HCEC 1CT (cell line): ENCODE measurements at places on chromosomes 6 and 20.

- peak; percentile 76 for DNase-seq
Observed at GRCh38 chr20:63626424-63627128, at the start of gene GMEB2. Gene GMEB2, minus strand, starts transcription at chr20:63627101. Its CDS starts 7,704 bp downstream, at chr20:63619397.

GRCh38 chr20:62148908-62149314 lies 5.3 kb downstream of the SS18L1 start:
- DNase-seq: no peak

GRCh38 chr20:40634891-40635290 lies 54.1 kb downstream of the MAFB start:
- no peak for DNase-seq

DNA sequence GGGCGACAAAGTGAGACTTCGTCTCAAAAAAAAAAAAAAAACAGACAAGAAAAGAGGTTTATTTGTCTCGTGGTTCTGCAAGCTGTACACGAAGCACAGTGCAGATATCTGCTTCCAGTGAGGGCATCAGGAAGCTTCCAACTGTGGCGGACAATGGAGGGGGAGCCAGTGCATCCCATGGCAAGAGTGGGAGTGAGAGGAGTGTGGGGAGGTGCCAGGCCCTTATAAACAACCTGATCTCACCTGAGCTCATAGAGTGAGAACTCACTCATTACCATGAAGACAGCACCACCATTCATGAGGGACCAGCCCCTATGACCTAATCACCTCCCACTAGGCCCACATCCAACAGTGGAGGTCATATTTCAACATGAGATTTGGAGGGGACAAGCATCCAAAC lies 19.5 kb downstream of the RBM24 start:
- DNase-seq: no peak

GRCh38 chr6:53095716-53096115 lies 30.5 kb downstream of the FBXO9 start:
- DNase-seq: peak; percentile 18

DNA sequence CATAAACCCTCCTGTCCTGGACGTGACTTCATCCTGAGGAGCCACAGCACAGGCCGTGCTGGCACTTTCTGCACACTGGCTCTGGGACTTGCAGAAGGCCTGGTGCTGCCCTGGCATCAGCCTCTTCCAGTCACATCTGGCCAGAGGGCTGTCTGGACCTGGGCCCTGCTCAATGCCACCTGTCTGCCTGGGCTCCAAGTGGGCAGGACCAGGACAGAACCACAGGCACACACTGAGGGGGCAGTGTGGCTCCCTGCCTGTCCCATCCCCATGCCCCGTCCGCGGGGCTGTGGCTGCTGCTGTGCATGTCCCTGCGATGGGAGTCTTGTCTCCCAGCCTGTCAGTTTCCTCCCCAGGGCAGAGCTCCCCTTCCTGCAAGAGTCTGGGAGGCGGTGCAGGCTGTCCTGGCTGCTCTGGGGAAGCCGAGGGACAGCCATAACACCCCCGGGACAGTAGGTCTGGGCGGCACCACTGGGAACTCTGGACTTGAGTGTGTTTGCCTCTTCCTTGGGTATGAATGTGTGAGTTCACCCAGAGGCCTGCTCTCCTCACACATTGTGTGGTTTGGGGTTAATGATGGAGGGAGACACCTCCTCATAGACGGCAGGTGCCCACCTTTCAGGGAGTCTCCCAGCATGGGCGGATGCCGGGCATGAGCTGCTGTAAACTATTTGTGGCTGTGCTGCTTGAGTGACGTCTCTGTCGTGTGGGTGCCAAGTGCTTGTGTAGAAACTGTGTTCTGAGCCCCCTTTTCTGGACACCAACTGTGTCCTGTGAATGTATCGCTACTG lies 22.0 kb upstream of the PYGB start:
- no peak for DNase-seq

DNA sequence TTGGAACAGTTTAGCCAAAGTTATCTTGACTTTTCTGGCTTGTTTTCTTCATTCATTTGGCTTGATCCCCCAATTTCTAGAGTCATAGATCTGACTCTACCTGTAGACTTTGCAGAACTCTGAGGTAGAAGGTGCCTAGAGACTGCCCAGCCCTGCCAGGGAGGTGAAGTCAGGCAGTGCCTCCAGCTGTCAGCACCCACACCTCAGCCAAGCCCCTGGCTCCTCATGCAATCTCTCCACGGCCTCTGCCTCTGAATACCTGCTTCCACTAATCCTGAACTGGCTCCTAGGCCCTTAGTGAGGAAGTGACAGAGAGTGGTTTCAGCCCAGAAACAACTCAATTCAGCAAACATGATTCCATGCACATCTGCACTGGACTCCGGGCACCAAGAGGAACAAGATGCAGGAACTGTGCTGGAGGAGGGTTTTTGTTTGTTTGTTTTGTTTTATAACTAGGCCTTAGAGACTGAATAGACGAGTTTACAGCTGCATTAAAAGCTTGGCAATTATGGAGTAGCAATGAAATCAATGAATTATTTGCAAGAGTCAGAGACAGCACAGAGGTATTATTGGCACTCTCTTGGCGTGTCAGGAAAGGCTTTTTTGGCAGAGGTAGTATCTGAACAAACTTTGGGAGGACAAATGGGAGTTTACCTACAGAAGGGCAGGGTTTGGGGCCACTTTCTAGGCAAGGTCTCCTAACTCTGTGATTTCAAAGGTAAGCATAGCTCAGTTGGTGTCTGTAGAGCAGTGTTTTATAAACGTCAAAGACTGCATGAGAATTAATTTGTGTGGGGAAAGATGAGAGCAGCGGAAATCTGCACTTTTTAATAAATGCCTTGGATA lies 25.2 kb downstream of the TGM3 start:
- DNase-seq: no peak

DNA sequence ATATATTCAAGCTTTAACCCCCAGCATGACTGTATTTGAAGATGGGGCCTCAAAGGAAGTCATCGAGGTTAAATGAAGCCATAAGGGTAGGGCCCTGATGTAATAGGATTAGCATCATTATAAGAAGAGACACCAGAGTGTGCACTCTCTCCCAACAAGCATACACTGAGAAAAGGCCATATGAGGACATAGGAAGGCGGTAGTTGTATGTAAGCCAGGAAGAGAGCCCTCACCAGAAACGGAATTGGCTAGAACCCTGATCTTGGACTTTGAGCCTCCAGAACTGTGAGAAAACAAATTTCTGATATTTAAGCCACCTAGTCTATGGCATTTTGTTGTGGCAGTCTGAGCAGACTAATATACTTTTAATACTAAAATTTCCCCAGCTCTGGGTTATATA lies 150.1 kb upstream of the STXBP5 start:
- no peak for DNase-seq

- no peak for DNase-seq
Observed at GRCh38 chr6:157711060-157711459, 112.0 kb upstream of the SNX9 start.

- DNase-seq: peak; percentile 31
Observed at GRCh38 chr6:127855542-127856159, 45.2 kb downstream of the THEMIS start.

DNA sequence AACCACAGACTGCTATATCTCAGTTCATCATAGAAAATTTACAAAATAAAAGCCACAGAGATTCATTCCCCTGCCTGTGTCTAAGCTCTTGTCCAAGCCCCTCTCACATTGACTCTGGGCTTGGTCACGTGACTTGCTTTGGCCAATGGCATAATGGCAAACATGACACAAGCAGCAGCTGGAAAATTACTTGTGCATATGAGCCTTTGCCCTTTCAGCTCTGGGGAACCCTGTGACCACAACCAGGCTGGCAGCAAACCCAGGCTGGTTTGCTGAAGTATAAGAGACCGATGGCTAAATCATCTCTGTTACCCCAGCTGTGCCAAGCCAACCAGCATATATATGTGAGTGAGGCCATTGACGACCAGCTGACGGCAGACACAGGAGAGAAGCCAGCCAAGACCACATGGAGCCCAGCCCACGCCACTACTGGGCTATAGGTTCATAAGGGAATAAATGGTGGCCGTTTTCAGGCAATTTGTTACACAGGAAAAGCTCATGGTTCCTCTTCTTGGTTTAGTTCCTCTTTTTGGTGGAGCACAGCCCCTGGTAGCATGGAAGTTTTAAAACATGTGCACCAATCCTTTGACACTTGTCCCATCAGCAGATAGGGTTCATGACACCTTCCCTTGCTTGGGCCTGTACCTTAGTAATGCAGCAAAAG lies 31.8 kb upstream of the RSPO4 start:
- DNase-seq: no peak

- DNase-seq: peak; percentile 68
Observed at GRCh38 chr6:15148356-15148946, 97.4 kb upstream of the JARID2 start.

DNA sequence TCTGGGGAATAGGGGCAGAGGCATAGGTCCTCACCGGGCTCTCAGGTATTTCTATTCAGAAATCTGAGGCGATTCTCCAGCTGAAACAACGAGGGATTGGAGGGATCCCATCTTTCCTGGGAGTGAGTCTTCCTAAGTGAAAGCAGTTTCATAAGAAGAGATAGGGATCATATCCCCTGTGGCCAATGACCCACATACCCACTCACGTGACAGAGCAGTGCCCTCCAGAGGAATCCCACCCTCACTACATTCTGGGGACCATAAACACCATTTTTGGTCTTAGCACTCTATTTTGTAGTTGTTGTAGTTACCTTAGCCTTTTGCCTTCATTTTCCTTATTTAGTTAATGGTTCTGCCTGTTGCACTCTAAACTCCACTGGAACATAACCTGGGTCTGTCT lies 121.1 kb downstream of the GPR63 start:
- no peak for DNase-seq

DNA sequence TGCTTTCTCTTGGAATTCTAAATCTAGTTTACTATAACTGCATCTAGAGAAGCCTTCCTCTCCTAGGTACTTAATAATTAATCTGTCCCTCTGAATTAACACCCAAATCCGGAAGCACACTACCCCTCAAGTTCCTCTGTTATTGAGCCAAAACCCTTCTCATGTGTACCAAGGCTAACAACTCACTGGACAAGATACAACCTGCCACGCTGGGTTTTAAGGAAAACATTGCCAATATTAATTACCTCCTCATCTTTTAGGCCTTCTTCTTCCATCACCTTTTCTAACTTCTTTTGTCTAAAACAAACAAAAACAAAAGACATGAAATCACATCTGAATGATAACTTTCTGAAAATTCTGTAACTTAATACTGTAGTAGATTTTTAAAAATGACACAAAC lies 21.9 kb downstream of the STK38 start:
- DNase-seq: no peak

DNA sequence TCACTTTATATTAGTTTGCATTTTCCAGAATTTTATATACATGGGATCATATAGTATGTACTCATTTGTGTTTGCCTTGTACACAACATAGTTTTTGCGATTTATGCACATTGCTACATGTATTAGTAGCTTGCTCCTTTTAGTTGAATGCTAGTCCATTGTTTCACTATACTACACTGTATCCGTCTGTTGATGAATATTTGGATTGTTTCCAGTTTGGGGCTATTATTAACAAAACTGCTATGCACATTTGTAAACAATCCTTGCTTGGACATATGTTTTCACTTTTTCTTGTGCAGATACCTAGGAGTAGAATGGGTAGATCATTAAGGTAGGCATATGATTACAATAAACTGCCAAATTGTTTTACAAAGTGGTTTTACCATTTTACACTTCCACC lies 3.9 kb upstream of the LRRC1 start:
- peak; percentile 36 for DNase-seq

DNA sequence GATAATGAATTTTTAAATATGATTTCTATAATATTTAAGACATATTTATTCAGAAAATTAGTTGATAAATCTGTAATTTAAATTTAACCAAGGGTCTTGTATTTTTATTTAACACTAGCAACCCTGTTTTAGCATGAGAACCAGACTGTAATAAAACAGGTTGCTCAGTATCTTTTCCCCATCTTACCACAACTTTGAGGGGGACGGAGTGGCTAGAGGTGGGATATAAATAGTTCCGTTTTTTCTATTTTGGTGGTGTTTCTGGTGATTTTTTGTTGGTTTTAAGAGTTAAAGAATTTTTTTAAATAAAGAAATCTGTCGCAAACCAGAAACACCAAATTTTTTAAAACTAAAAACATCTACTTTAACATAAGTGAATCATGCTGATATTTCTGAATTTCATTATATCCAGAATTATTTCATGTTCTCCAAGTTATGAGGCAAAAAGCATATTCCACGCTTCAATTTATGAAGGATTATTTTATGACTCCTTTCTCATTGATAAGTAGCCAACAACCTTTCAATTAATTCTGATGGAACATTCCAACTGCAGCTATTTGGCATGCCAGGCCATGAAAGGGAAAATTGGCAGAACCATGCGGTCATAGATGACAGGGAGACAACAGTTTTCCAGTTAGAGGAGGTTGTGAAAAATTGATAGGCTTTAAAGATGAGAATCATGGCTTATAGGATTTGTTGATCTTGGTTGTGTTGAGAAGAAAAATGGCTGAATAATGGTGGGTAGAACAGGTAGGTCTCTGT lies 151.9 kb upstream of the CARMIL1 start:
- DNase-seq: no peak

GRCh38 chr6:38137608-38138265 lies 318.2 kb downstream of the ZFAND3 start:
- no peak for DNase-seq
